ENCODE measurements at places on chromosomes 12 and 14.

GRCh38 chr12:64608901-64609535 is 1.3 kb upstream of the RASSF3 start:
- DNase-seq = no peak

GRCh38 chr14:68666899-68667298 is 126.0 kb downstream of the ZFP36L1 start:
- no peak for DNase-seq

- no peak for DNase-seq
These were observed 27.5 kb downstream of the PIGH start for GRCh38 chr14:67572608-67573007.

GRCh38 chr12:12004524-12004923 is 66.2 kb upstream of the BCL2L14 start:
- DNase-seq = no peak

GRCh38 chr14:22822016-22822570 is 6.9 kb upstream of the SLC7A7 start:
- no peak for DNase-seq

- DNase-seq = no peak
These were observed 22.7 kb upstream of the DHRS2 start for GRCh38 chr14:23613242-23614070.

- DNase-seq = no peak
These were observed 58.7 kb downstream of the DRAM1 start for GRCh38 chr12:101935890-101936746.

DNA sequence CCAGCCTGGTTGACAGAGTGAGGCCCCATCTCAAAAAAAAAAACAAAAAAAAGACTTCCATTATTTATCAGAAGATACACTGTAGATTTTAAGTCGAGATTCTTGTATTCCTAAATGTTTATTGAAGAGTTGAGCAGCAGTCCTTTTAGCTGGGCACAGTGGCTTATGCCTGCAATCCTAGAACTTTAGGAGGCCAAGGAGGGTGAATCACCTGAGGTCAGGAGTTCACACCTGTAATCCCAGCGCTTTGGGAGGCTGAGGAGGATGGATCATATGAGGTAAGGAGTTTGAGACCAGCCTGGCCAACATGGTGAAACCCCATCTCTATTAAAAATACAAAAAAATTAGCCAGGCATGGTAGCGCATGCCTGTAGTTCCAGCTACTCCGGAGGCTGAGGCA is 57.6 kb downstream of the HEATR5A start:
- no peak for DNase-seq

- DNase-seq = no peak
These were observed 191.4 kb downstream of the PLCZ1 start for GRCh38 chr12:18546399-18546798.

All from activated T-cell treated with anti-CD3 and anti-CD28 coated beads for 24 hours (primary cell).